ENCODE measurements at places on chromosomes 5 and 9.

- DNase-seq = no peak
Measured at GRCh38 chr9:82565188-82565969, 497.6 kb downstream of the RASEF start.

DNA sequence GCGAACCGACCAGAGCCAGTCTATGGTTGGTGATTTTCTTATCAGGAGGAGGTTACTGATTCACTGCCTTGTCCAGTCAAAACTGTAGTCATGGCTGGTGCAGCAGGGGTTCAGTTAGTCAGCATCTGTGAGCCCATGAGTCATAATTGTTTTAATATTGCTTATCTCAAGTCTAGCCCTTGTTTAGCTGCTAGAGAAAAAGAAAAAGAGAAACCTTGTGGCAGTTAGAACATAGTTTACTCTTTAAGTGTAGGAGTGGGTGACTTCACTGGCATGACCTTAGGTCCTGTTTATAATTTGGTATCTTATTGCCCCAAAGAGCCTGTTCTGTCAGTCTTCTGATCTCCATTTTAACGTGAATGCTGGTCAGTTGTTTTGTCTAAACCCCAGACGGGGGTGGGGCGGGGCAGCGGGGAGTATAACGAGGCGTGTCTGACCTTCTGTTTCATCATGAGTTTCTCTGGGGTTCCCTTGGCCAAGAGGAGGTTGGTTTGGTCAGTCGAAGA, 76.9 kb upstream of the NFIL3 start:
- DNase-seq = no peak

DNA sequence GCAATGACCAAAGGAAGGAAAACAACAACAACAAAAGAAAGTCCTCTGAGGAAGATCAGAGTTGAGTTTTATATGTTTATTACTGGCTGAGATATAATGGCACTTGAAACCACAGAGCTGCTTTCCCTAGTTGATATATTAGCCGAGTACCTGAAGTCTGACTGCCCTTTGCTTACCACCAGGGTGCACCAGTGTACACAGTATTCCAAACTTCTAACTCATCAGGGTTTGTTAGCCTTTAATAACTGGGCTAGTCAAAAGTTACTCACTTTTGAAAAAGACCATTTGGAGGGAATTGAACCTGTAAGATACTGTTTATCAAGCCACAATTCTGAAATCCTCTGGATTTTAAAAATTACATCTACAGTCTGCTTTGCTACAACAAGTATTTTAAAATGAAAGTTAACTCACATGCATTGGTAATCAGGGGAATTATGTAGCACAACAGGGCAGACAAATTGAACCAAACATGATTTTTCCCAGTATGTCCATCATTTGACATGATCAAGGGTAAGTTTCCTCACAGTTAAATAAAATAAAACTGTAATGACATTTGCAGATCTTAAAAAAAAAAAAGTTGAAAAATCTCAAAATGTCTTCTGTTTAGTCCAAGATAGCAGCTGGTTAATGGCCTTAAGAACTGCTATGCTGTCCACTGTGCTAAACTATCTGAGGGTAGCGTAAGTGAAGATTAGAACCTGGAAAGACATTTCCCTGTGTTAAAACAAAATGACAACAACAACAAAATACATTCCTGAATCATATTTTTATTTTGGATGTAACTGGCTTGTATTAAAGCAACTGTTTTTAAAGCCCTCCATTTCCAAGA, 57.3 kb upstream of the C6 start:
- peak; percentile 6 for DNase-seq

DNA sequence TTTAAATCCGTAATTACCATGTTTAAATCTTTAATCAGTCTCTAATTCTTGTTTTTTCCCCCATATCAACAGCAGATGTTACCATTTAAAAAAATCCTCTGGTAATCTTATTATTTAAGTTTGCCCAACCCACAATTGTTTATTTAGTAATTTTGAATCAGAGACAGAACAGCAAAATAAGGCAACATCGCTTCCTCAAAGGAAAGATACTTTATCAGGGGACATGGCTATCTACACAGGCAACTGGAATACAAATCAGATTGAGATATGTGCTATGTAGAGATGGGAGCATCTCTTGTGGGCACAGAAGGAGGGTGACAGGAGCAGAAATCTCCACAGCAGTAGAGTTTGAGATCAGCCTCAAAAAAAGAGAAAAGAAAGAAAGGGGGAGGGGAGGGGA, 674.4 kb downstream of the SEMA5A start:
- no peak for DNase-seq

GRCh38 chr9:94649100-94649819, 9.9 kb upstream of the FBP1 start:
- no peak for DNase-seq

DNA sequence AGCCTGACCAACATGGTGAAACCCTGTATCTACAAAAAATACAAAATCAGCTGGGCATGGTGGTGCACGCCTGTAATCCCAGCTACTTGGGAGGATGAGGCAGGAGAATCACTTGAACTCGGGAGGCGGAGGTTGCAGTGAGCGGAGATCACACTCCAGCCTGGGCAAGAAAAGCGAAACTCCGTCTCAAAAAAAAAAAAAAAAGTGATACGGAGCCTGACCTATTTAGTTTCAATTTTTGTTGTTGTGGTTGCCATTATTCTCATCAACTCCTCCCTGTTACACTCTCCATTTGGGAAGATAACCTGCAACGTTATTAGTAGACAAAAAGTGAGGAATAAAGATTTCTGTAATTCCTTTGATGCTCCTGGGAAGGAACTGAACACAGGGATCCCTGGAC, 1.3 kb downstream of the STOM start:
- no peak for DNase-seq

DNA sequence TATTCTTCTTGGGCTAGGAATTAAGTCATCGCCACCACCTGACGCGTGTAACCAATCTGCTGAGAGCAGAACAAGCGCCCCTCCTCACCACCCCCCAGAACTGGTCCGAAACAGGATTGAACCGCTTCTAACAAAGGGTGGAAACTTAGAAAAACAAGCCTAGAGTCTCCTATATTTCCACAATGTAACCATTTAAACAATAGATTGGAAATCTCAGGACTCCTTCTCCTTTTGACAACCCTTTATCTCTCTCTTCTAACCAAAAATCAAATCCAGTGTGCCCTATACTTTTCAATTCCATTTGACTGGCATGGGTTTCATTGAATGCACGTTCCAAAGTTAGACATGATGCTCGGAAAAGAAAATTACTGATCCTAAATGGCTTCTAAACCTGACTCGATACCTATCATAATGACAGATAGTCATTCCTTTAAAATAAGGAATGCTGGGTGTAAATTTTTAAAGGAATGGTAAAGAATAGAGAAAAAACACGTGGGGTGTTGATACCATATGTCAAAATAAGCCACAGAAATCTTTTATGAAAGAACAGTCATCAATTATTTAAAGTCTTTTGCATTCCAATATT, 1.2 kb downstream of the ARRDC3 start:
- peak; percentile 71 for DNase-seq

GRCh38 chr9:25773805-25774204, 95.6 kb upstream of the TUSC1 start:
- DNase-seq = no peak
